ENCODE measurements at places on chromosomes 2 and 18.

- no peak for DNase-seq
Observed at GRCh38 chr18:35948080-35948479, 24.4 kb upstream of the RMP24 start.

DNA sequence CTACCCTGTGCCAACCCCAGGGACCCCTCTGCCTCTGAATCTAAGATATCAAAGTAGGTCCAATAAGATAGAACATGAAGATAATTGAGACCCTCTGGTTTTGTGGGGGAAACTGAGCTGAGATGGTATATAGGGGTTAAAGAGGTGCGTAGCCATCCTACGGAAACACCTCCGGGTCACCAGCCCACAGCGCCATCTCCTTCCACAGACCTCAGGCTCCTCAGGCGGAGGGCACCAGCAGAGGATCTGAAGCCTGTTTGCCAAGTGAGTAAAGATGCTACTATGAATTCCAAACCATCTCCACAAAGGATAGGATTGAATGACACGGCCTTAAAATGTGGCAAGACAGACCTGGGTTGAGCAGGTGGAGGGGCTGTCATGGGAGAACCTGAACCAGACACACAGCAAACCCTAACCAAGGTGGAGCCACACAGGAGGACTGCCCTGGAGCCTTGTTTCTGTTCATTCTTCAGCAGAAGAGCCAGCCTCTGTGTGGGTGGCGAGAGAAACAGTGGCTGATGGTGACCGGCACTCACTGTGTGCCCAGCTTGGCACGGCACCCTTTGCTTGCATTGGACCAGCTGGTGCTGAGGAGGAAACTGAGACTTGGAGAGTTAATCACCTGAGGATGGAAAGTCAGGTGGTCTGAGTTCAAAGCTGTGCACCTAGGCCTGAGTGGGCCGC, 10.2 kb downstream of the GBX2 start:
- no peak for DNase-seq

- no peak for DNase-seq
Observed at GRCh38 chr2:12597610-12598009, 119.1 kb upstream of the TRIB2 start.

DNA sequence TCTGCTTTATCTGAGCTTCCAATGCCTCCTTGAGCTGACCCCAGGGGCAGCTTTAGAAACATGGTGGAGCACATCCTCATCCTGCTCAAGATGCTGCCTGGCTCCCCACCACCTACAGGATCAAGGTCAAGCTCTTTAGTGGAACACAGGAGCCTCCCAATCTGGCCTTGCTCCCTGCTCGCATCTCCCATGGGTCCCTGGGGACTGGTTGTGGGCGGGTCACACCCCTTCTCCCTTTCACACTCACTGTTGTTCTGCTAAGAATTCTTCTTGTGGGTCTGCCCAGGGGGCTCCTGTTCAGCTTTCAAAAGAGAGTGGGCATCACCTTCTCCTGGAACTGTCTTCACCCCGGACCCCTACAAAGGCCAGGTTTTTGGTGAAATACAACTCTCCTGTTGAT, 8.4 kb upstream of the NT5DC4 start:
- no peak for DNase-seq

DNA sequence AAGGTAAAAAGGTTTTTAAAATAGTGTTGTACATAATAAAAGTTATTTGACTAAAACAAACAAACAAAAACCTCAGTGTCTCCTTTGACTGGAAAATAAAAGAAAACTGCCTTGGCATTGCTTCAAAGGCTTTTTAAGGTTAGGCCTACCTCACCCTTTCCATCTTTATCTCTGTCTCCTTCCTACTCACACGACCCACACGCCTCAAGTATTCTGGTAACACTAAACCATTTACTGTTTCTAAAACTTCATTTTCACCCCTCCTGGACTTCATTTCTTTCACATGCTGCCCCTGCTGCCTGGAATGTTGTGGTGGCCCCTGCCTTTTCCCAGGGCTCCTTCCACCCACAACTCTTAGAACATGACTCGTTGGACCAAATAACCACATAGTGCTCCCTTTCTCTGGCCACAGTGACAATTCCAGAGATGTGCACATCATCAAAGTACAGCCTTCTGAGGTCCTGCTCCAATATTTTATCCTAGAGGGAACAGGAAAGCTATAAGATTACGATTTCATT, 54.0 kb downstream of the ERBB4 start:
- DNase-seq = no peak

GRCh38 chr2:146077156-146077555, 1557.2 kb upstream of the ZEB2 start:
- no peak for DNase-seq

- DNase-seq = peak; percentile 87
Observed at GRCh38 chr2:19435815-19436214, 77.4 kb upstream of the OSR1 start.

DNA sequence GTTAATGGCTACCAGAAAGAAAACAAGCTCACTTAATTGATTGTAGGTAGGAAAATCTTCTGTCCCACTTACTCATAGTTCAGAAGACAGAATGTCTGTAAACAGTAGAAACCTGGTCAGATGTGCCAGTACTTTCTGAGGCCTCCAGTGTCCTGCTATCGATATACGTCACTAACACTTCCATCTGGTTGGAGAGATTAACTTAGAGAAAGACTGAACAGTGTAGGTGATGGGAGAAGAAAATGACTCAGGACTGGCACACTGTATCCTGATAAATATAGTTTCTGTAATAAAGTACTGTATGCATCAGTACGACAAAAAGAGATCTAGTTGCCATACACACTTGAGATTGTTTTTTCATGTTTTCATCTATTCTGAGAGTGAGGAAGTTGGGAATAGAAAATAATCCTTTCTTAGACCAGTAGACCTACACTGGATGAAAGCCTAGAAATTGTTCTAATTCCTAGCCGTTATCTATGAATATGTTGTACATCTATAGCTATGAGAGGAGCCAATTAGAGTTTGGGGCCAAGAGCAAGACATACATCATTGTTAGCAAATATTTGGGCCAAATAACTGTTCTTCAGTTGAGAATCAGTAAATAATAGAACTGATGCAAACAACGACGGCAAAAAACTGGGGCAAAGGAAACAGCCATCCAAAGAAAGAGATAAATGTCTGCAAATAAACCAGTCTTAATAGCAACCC, 105.9 kb downstream of the NAT8 start:
- DNase-seq = no peak

DNA sequence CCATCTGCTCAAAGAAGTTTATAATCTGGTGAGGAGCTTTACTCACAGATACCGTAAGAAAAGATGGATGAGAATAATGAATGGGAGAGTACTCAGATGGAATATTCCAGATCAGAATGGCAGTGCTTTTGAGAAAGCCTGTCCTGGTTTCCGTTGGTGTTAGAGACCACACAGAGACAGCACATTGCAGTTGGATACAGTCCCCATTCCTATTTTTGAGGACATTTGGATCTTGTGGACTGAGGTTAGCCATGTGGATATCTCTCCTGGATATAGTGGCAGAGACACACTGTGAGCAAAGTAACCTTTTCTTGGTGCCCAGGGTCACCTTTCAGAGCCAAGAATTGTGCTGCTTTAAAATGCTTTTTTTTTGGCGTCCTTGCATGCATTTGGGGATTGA, 63.7 kb downstream of the TANC1 start:
- no peak for DNase-seq

DNA sequence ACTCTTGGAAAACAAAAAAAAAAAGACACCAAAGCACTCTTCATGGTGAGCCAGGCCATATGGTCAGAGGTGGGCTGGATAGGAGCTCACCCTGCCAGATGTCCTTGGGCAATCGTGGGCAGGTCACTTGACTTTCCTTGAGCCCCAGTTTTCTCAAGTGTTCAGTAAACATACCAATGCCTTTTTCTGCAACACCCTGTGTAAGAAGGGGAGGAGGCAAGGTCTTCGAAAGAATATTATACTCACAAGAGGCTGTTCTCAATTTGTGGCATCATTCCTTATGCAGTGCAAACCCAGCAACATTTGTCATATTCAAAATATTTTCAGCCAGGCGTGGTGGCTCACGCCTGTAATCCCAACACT, 22.9 kb upstream of the TMEM87B start:
- peak; percentile 73 for DNase-seq

DNA sequence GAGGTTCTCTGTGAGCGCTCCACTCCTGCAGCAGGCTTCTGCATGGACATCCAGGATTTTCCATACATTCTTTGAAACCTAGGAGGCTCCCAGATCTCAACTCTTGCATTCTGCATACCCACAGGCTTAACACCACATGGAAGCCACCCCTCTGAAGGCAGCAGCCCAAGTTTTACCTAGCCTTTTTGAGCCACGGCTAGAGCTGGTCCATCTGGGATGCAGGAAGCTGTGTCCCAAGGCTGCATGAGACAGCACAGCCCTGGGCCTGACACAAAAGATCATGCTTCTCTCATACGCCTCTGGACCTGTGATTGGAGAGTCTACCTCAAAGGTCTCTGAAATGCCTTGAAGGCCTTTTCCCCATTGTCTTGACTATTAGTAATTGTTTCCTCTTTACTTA, 53.6 kb upstream of the RPRM start:
- DNase-seq = no peak

DNA sequence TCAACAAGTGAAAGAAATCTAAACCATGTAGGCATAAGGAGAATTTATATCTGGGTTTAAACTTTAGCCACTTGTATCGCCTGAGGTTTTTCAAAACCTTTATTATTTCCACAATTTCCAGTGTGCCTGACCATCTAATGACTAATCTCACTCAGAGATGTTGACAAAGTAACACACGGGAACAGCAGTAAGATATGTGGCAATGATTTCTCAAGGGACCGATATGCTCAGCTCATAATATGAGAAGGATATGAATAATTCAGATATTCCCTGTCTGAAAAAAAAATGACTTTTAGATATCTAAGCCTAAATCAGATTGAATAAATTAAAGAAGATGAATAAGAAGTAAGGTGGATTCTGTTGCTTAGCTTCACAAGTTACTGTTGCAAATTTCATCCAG, 43.5 kb downstream of the TMEM163 start:
- no peak for DNase-seq

DNA sequence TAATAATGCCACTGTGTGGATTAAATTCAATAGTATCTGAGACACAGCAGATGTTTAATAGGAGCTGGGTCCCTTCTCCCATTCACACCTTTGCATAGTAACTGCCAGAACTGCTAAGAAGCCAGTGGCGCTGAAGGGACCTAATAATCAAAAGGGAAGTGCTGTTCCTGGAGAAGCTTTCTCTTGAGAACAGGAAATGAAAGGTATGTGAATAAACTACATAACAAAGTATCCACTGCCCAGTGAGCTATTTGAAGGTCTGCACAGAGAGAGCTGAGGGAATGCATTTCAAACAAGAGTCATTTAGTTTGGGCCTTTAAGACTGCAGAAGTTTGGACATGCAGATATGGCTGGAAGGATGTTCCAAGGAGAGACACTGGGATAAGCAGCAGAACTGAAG, 56.1 kb upstream of the KIDINS220 start:
- no peak for DNase-seq

DNA sequence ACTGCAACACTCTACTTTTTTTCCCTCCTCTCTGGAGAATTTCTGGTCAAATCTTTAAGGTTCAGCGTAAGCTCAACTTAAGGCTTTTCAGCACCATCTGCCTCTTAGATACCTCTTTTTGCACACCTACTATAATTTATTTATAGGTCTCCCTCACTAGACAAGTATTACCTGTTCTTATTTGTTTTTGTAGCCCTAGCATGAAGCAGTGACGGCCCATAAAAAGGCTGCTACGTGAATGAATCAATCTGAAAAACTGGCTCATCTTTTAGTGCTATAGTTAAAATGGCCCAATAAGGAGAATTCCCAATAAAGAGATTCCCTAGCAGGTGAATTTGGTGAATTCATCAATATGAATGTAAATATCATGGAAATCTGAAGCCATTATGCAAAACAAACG, 6.5 kb downstream of the RNF149 start:
- DNase-seq = no peak

- DNase-seq = no peak
Observed at GRCh38 chr2:128164311-128164710, 73.3 kb downstream of the UGGT1 start.

- DNase-seq = no peak
Observed at GRCh38 chr2:134283661-134284060, 29.8 kb downstream of the MGAT5 start.

- DNase-seq = no peak
Observed at GRCh38 chr18:78871618-78872017, 108.0 kb upstream of the SALL3 start.

GRCh38 chr2:138121666-138122661, 157.7 kb downstream of the HNMT start:
- DNase-seq = no peak

DNA sequence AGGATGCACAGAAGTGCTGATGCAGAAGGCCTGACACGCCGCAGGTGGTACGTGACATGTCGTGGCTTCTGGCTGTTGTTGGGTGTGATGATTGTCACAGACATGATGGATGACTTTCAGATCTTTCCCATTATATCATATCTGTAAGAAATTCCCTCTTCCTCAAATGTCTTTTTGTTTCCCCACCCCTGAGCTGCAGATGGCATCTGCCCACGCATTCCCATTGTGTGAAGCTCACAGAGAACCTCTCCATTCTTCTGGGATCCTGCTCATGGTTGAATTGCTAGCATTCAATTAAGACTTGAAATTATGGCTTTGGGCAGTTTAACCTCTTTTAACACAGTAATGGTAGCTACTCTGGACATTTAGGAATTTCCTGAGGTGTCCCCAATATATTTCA, 28.3 kb upstream of the EPHA4 start:
- DNase-seq = no peak

DNA sequence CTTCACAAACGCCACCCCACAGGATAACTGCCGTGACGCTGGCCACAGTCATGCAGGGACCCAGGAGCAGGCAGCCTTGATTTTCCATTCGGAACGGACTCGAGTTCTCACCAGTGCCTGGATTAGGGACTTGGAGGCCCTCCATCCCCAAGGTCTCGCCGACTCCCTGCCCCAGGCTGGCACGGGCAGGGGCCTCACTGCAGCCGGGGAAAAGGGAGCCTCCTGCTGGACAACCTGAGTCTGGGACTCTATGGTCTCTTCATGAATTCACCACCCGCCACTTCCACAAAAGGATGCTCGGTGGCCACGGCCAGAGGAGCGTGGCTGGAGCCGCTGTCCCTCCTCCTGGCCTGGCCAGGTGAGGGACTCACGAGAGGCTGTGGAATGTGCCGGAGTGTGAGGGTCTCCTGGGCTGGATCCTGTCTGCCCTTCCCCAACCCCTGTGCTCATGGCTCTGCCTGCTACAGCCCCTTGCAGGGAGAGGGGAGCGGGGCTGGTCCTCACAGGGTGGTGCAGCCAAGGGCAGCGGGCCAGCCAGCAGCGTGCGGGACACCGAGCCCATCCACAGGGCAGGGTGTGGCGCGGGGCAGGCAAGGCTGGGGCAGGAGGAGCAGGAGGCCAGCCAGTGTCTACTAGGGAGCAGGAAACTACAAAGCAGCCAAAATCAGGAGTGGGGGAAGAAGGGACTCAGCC, 42.3 kb downstream of the AQP12A start:
- DNase-seq = peak; percentile 10

DNA sequence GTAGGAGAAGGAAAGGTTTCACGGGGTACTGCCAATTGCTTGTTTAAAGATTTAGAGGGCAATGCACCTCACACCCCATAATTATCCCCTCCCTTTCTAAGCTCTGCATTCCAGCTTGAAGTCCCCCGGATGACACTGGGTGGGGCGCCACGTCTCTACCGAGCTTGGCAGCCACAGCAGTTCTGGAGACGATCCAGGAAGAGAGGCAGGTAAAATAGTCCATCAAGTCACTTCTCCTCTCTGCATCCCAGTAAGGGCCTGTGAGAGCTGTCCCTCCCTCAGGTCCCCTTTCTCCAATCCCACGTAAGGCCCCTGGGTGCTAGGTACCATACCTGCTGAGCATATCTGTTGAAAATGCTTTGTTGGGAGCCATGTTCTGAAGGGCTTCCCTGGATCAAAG, 65.7 kb downstream of the CAPN13 start:
- no peak for DNase-seq

- DNase-seq = no peak
Observed at GRCh38 chr2:122545821-122546220, 790.4 kb downstream of the TSN start.
